ENCODE measurements at places on chromosomes 7 and 10.

GRCh38 chr7:29605671-29606070 is 42.0 kb downstream of the PRR15 start:
- DNase-seq = no peak

GRCh38 chr7:23529262-23529859 is 2.4 kb downstream of the TRA2A start:
- no peak for DNase-seq

GRCh38 chr7:55155351-55156117 is 136.7 kb downstream of the EGFR start:
- DNase-seq = no peak

GRCh38 chr10:132671228-132672154 is 114.5 kb downstream of the NKX6-2 start:
- no peak for DNase-seq

All from non-pigmented ciliary epithelial cell (primary cell).